GM23338 (cell line): ENCODE measurements at places on chromosomes 2 and 18. TPM values are rescaled to one million over a fixed set of nuclear protein-coding genes. Genes with fewer than 3 reads are reported as not detected.

PROM2 gene
- polyA plus RNA-seq, result 1.1 and 2.1 TPM in 2 replicates

LYPD6B gene
- 3.4 and 3.6 TPM in 2 replicates for polyA plus RNA-seq

ME2 gene
- 61.0 and 62.8 TPM in 2 replicates for polyA plus RNA-seq

DCDC2C gene
- 0.45 and 0.50 TPM in 2 replicates for polyA plus RNA-seq

CRYBA2 gene
- polyA plus RNA-seq, result not detected in 2 replicates

FTCDNL1 gene
- polyA plus RNA-seq, result 2.0 and 2.3 TPM in 2 replicates

LIMS2 gene
- polyA plus RNA-seq, result 2.6 and 3.5 TPM in 2 replicates

GAREM2 gene
- 3.8 and 4.1 TPM in 2 replicates for polyA plus RNA-seq

COL4A4 gene
- 0.82 and 1.3 TPM in 2 replicates for polyA plus RNA-seq

POTEI gene
- polyA plus RNA-seq, result 0.24 and 0.30 TPM in 2 replicates

GALM gene
- polyA plus RNA-seq, result 9.3 and 9.6 TPM in 2 replicates

CACNB4 gene
- 2.7 and 4.0 TPM in 2 replicates for polyA plus RNA-seq

CNDP1 gene
- 0.11 TPM in 1 of 2 replicates, not detected in the other for polyA plus RNA-seq

DQX1 gene
- 0.32 and 0.54 TPM in 2 replicates for polyA plus RNA-seq

LPIN2 gene
- polyA plus RNA-seq, result 9.0 and 10.1 TPM in 2 replicates

SIX3 gene
- 0.21 and 0.37 TPM in 2 replicates for polyA plus RNA-seq

DAW1 gene
- 0.71 and 0.87 TPM in 2 replicates for polyA plus RNA-seq

GCKR gene
- not detected in 2 replicates for polyA plus RNA-seq

RAD51AP2 gene
- polyA plus RNA-seq, result 0.16 and 0.23 TPM in 2 replicates

RAX gene
- polyA plus RNA-seq, result 0.16 and 0.68 TPM in 2 replicates

C2orf72 gene
- polyA plus RNA-seq, result 0.17 and 0.37 TPM in 2 replicates

ABCB11 gene
- polyA plus RNA-seq, result 0.03 TPM in 1 of 2 replicates, not detected in the other

SOCS6 gene
- polyA plus RNA-seq, result 4.4 and 4.6 TPM in 2 replicates

ABCG5 gene
- 0.08 and 0.14 TPM in 2 replicates for polyA plus RNA-seq

CREG2 gene
- 1.5 and 1.7 TPM in 2 replicates for polyA plus RNA-seq

STAT1 gene
- 15.1 and 16.3 TPM in 2 replicates for polyA plus RNA-seq

CCDC93 gene
- 12.3 and 16.8 TPM in 2 replicates for polyA plus RNA-seq

ANKRD23 gene
- polyA plus RNA-seq, result 2.9 and 5.0 TPM in 2 replicates

GKN1 gene
- polyA plus RNA-seq, result not detected in 2 replicates

IL18R1 gene
- 0.39 TPM in 1 of 2 replicates, not detected in the other for polyA plus RNA-seq

NT5DC4 gene
- not detected in 2 replicates for polyA plus RNA-seq

ATG4B gene
- polyA plus RNA-seq, result 104 and 116 TPM in 2 replicates

SLC19A3 gene
- polyA plus RNA-seq, result 3.5 and 4.2 TPM in 2 replicates

CRYGD gene
- polyA plus RNA-seq, result 22.6 and 23.9 TPM in 2 replicates

MARCO gene
- polyA plus RNA-seq, result not detected in 2 replicates

CYTIP gene
- polyA plus RNA-seq, result 0.28 TPM in 1 of 2 replicates, not detected in the other

IRS1 gene
- polyA plus RNA-seq, result 6.2 and 6.9 TPM in 2 replicates

HRH4 gene
- polyA plus RNA-seq, result 0.07 TPM in 1 of 2 replicates, not detected in the other

C1QL2 gene
- polyA plus RNA-seq, result 0.56 and 0.87 TPM in 2 replicates

COL3A1 gene
- polyA plus RNA-seq, result 0.31 TPM in 2 replicates

IL1RL1 gene
- not detected in 2 replicates for polyA plus RNA-seq

ASB1 gene
- polyA plus RNA-seq, result 21.5 and 23.8 TPM in 2 replicates

RMND5A gene
- 18.6 and 24.0 TPM in 2 replicates for polyA plus RNA-seq

PFN4 gene
- polyA plus RNA-seq, result not detected in 2 replicates

GCG gene
- not detected in 2 replicates for polyA plus RNA-seq

GPC1 gene
- 9.0 and 10.8 TPM in 2 replicates for polyA plus RNA-seq

CD28 gene
- polyA plus RNA-seq, result not detected in 2 replicates

CRACDL gene
- polyA plus RNA-seq, result 0.16 and 0.50 TPM in 2 replicates

ZAP70 gene
- not detected in 2 replicates for polyA plus RNA-seq

CHPF gene
- polyA plus RNA-seq, result 34.4 and 36.5 TPM in 2 replicates

MATN3 gene
- 4.4 and 4.6 TPM in 2 replicates for polyA plus RNA-seq

LAMA3 gene
- polyA plus RNA-seq, result 3.3 and 3.9 TPM in 2 replicates

CCDC121 gene
- polyA plus RNA-seq, result 1.6 and 2.1 TPM in 2 replicates

GRHL1 gene
- polyA plus RNA-seq, result 2.8 and 2.9 TPM in 2 replicates

HAAO gene
- polyA plus RNA-seq, result 2.4 and 3.2 TPM in 2 replicates

CYRIA gene
- polyA plus RNA-seq, result 1.7 and 3.0 TPM in 2 replicates
